ENCODE measurements at places on chromosomes 16 and 17.

- DNase-seq = peak; percentile 76
These were observed 498 bp upstream of the PLEKHG4 start for GRCh38 chr16:67278773-67279295.

DNA sequence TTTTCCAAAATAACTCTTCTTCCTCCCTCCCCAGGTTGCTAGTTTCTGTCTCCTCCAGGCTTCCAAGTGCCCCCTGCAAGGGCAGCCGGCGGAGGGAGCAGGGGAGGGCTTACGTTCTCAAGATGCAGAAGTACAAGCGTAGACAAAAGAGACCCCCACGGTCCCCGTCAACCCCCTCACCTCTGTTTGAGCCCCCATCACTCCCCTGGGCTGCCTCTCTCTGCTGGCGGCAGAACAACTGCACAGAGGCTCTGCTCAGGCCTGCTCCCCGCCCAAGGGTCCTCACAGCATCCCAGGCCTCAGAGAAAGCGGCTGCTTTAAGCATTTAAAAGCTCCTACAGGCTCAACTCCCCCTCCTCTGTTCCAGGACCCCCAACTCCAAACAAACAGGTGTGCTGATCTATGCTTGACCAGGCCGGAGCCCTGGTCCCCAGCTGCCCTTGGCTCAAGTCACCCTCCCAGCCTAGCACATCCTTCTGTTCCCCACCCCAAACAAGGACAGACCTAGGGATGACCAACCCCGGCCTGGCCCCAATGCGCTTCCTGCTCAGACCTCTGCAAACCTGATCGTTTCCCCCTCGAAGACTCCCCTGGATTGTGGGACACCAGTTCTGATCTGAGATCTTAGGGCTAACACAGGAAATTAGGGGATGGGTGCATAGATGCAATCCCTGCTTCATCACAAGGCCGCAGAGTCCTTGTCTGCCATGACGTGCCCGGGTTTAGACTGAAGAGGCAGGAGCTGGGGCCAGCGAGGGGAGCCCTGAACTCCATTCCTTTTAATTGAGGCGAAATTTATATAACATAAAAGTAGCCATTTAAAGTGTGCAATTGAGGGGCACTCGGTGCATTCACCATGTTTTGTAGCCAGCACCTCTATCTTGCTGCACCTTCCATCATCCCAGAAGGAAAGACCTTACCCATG lies 17.2 kb upstream of the RBFOX3 start:
- peak; percentile 3 for DNase-seq

DNA sequence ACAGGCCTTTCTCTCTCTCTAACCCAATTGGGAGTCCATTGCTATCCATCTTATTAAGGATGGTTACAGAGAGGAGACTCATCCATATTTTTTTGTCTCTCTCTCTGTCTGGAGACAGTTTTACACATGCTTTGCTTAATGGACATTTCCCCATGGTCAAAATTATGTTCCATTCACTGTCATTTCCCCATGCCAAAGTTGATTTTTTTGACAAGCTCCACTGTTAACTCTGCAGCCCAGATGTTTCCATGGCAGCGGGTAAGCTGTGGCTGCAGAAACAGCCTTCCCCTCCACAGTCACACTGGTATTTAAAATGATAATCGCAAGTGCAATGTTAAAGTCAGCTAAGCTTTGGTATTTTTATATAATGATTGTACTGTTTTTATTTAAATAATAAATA lies 63.9 kb upstream of the HLF start:
- no peak for DNase-seq

DNA sequence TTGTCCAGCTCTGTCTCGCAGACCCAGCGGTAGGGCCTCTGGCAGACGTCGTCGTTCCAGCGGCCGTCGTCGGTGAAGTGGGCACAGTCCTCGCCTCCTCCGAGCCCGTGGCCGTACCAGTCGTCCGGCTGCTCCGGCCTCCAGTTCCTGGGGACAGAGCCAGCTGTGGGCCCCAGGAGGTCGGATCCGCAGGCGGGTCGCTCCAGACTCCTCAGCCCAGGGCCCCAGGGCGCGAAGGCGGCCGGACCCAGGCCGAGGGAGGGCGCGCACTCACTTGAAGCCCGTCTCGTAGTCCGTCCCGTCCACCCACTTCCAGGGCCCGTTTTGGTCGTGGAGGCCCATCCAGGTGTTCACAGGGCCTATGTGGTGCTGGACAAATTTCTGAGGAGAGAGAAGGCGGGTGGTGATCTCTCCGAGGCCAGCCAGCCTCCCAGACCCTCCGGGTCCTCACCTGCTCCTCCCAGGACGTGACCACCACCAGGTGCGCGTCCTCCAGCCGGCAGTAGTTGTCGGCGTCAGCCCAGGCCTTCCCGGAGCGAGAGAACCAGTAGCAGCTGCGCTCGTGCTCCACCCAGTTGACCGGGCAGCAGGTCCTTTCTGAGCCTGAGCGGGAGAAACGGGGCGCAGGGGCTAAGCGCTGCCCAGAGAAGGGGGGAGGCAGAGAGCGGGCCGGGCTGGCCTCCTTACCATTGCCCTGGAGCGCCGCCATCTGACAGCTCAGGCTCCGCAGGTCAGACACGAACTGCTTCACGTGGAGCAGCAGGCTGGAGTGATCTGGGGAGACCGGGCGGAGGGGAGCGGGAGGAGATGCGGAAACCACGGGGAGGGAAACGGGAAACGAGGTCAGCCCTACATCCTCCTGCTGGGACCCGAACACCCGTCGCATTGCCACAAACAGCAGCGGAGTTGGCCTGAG lies 5.2 kb downstream of the ASGR1 start:
- peak; percentile 29 for DNase-seq

DNA sequence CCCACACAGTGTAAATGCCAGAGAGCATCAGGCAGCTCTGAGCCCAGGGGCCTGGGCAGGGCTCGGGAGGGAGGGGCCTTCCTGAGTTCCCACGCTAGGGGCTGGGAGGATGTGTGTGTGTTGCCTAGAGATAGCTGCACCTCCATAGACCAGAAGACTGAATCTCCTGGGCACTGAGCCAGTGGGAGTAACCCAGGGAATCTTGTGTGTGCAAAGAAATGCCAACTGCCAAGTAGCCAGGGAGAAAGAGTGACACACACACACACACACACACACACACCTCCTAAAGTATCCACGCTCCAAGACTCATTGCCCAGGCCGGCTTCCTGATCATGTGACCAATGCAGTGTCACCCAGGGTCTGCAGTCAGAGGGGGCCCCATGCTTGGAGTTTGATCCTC lies 166.2 kb upstream of the RPL38 start:
- no peak for DNase-seq
